ENCODE measurements at places on chromosomes 6 and 20.
A peak's percentile ranks its signal among the peaks of the same experiment; 100 is the strongest.

DNA sequence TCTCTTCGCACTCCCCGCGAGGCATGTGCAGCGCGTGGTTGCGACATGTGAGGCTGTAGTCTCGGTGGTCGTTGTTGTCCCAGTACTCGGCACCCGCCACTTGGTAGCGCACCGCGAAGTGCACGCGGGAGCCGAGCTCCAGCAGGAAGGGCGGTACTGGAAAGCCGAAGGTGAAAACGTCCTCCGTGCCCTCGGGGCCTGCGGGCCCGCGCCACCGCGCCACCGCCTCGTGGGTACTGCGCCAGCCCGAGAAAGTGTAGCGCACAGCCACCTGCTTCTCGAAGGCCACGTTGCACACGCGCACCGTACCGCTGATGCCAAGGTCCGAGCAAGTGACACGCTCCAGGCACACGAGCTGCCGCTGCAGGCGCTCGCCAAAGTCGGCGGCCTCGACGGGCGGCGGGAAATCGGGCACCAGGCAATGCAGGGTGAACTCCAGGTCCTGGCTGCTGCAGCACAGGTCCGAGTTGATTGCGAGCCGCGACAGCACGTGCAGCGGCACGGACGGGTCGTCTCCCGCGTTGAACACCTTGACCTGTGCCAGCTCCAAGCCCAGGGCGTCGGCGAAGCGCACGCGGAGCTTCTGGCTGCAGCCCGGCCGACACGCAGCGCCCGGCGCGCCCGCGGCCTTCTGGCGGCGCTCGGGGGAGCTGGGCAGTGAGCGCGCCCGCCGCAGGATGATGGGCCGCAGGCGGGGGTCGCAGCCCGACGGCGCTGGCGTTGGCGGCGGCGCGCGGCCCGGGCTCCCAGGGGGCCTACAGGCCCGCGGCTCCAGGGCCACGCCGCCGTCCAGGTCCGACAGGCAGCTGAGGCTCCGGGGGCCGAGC, 840 bp downstream of the PPP1R3D start:
- DNase-seq, result no peak

DNA sequence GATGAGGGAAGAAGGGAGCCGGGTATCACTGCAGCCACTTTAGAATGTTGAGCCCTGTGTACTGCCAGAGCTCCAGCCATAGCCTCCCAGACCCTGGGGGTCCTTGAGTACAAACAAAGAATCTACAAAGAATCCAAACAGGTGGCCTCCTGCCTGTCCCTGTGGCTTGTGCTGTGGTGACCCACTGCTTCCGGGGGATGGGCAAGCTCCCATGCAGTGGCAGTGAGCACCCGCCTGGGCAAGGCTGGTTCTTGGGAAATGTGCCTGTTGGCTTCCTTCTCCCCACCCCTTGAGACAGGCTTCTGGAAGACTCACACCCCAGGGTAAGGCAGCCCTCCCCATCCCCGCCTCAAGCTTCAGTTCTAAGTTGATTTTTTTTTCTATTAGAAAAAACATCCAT, 13.9 kb downstream of the SIRPA start:
- no peak for DNase-seq

- no peak for DNase-seq
These were observed 92.8 kb upstream of the BTN3A2 start for GRCh38 chr6:26272171-26272637.

DNA sequence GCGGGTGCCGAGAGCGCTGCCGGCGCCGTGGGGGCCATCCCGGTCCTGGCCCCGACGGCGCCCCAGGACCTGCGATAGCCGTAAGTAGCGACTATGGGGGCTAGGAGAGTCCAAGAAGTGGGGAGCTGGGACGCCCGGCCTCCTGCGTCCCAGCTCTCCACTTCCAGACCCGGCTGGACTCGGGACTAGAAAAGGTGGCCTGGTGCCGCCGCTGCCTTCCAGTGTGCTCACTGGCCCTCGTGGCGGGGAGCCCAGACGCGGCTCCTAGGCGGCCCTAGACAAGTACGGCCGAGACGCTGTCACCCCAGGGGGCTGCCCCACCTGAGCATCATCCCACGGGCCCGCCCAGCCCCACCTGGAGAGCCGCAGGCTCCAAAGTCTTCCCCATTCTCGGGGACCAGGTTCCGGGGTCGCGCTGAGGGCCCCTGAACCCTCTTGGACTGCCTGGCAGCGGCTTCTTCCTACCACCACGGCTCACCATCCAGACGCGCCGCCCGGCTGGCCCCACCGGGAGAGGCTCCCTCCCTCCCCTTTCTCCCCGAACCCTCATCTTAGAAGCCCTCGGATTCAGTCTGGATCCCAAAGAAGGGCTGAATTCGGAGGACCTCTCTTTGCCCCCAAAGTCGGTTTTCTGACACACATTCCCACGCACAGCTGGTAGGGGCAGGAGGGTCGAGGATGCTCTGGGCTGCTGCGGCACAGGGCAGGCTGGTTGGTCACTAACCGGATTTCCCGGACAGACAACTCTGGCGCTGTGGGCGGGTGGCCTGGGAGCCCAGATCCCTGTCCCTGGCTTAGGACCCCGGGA, 870 bp upstream of the MDFI start:
- DNase-seq, result peak; percentile 42

Data from lung (tissue), 17 donors.